Retina (tissue), 1 donor: ENCODE measurements at places on chromosomes 12 and 14.
A peak's percentile ranks its signal among the peaks of the same experiment; 100 is the strongest.

DNA sequence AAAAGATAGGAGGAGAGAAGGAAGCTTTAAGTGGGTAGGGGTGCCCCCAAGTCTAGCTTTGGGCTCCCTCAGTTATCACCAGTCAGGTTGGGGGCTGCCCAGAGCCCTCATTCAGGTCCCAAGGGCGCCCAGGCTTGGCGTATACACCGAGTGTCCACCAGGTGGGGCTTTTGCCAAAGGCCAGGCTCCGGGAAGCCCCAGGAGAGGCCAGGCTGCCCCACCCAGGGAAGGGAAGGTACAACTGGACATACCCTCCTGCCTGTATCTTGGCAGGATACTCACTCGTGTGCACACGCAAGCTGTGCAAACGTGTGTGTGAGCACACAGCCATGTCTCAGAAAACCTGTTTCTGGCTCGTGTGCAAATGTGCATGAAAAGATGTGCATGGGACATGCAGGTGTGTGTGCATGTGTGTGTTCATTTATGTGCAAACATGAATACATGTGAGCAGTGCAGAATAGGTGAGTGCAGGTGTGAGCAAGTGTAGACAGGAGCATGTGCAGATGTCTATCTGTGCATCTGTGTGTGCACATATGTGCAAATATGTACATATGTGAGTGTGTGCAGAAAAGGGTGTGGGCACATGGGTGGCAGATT, 103.9 kb upstream of the MYL2 start:
- peak; percentile 82 for DNase-seq

GRCh38 chr12:108214486-108214885, 85.4 kb downstream of the WSCD2 start:
- DNase-seq, result no peak

GRCh38 chr12:6225630-6226001, 25.4 kb downstream of the CD9 start:
- DNase-seq, result no peak

DNA sequence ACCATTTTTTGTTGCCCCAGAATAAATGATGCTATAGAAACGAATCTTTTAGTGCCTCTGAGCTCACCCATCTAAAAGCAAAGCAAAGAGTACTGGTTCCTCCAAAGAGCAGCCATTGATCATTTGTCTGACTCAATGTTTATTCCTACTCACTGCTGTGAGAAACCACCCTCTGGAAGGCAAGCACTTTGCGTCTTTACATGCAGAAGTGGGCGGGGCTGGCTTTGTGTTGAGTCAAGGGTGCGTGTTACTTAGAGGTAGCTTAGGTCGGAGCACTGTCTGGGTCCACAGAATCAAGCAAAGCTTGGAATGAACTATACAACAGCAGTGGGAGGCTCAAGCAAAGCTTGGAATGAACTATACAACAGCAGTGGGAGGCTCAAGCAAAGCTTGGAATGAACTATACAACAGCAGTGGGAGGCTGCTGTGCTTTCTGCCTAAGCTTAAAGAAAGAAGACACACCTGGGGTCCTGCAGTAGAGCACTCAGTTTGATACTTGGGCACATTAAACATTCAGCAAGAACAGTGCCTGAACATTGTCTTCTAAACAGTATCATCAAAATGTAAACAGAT, 77.2 kb upstream of the PRICKLE1 start:
- no peak for DNase-seq

GRCh38 chr12:112932485-112933128, 5.7 kb upstream of the OAS3 start:
- DNase-seq, result no peak

GRCh38 chr14:72704502-72704901, 189.4 kb downstream of the DPF3 start:
- no peak for DNase-seq

DNA sequence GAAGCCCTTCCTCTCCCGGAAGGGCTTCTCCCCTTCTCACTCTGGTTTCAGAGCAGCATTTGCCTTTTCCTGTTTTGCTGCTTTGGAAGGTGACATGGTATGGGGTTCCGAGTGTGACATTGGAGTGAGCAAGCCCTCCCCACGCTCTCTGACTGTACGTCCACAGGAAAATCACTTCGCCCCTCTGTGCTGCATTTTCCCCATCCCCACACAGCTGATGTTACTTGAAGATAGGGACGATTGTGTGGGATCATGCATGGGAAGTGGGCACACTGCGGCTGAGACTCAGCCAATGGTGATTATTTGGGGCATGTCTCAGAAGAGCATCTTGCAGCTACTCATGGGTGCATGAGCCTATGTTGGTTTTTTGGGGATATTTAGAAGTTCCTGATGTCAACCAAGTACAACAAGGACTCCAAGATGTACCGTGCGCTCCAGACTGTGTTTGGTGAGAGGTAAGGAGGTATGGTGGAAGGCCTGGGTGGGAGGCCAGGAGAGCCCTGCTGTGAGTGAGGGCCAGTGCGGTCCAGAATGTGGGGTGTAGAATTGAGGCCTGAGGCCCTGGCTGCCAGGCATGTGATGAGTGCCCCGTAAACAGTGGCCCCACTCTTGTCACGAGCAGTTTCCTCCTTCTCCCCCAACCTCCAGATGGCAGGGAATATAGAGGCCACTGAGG, 15.1 kb downstream of the CYP46A1 start:
- no peak for DNase-seq

DNA sequence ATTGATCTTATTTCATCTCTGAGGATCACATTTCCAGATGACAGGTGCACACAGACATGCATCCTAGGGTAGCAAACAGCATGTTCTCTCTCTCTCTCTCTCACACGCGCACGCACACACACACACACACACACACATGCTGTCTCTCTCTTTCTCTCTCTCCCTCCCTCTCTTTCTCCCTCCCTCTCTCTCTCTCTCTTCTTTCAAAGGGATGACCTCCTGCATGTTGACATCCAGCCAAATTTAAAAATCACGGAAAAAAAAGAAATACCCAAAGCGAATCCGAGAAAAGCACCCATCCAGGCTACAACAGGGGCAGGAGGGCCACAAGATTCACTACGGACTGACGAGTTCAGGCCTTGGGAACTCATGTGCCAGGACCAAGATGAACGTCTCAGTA, 2.3 kb downstream of the KSR2 start:
- DNase-seq, result peak; percentile 10

- peak; percentile 35 for DNase-seq
These were observed 81.5 kb downstream of the DPF3 start for GRCh38 chr14:72812292-72812851.

- no peak for DNase-seq
These were observed 99.0 kb upstream of the EVL start for GRCh38 chr14:99966037-99966835.

GRCh38 chr12:121628536-121628935, 2.2 kb downstream of the ORAI1 start:
- no peak for DNase-seq

DNA sequence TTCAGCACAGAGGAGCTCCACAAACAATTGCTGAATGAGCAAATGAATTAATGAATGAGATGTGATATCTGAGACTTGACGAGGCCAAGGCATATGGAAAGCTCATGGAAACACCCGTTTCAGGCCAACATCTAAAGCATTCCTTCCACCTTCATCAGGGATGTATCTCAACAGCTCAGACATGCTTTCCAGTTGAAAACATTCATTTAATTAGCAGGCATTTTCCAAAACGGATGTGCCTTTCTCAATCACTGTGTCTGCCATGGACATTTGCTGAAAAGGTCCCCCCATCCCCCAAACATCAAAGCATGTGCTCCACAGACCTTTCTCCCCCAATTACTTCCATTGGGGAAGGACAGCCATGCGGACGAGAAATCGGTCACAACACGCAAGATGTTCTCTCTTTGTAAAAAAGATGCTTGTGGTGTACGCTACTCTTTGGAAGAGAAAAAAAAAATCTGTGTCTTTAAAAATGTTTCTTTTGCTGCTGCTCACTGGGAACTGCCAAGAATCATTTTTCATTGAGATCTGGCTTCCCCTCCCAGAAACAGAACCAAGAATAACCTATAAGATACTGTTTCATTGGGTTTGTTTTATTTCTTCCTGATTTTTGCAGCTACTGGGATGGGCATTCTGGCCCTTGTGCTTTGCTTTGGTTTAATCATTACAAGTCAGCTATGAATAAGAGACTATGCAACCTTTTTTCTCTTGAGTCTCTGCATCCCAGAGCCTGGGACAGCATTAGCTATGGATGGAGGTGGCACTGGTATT, 528.2 kb downstream of the MED13L start:
- DNase-seq, result no peak

GRCh38 chr14:96660123-96660522, 137.1 kb upstream of the VRK1 start:
- DNase-seq, result no peak

DNA sequence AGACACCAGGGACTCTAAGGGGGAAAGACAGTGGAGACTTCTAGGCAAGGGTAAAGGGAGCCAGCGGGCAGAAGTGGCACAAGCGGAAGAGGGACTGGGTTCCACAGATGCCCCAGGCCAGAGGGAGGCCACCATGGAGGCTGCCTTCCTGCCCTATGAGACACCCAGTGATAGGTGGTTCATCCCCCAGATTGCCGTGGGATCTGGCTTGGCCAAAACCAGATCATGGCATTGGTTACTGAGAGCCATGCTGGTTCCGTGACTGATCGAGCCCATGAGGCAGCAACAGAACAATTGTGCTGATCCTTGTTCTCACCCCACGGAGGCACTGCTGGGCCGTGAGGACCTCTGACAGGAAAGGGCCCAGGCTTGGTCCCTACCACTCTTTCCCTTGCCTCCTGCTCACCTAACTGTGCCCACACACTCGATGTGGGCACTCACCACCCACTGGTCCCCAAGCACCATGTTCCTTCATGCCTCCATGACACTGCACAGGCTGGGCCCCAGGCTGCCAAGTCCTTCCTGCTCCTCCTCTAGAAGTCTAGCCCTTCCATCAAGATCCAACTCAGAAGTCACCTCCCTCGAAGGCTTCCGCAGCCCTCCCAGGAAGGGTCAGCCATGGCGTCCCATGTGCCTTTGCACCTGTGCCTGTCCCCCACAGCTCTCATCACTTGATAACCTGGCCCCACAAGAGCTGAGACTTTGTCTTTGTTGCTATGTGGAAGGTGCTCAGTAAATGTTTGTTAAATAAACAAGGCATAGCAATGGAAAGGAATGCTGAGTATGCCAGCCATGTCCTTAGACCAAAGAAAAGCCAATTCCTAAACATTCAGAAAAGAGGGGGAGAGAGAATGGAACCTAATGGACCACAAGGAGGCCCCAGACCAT, 7.3 kb downstream of the KRT79 start:
- DNase-seq, result no peak

GRCh38 chr14:76876076-76876475, 49.9 kb downstream of the LRRC74A start:
- peak; percentile 79 for DNase-seq

GRCh38 chr12:105487963-105488362, 157.5 kb downstream of the C12orf75 start:
- DNase-seq, result no peak

- DNase-seq, result no peak
These were observed 272.5 kb downstream of the ALG10 start for GRCh38 chr12:34294671-34295365.

DNA sequence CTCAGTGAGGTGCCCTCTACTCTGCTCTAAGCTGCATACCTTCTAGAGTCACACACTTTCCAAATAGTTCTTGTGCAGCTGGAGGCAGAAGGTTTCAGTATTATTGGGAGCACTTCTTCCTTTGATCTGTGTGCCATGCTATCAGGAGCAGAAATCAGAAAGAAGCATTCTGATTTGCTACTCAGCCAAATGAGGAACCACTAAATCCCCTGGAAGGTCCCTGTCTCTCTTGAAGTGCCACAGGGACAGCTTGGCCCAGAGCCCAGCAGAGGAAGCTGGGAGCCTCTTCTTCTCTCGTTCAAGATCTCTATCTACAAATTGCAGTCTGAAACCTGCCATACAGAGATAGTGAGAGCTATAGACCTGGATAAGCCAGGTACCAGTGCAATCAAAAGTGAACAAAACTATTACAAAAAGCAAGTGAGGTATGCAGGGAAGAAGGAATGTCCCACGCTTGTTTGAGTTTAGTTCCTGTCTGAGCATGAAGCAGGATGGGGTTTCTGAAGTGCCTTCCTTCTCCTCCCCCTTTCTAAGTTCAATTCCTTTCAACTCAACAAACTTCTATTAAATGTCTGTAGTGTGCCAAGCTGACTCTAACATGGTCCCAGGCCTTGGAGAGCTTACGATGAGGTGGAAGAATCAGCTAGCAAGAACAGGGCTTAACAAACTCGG, 100.9 kb upstream of the PARP11 start:
- DNase-seq, result no peak

DNA sequence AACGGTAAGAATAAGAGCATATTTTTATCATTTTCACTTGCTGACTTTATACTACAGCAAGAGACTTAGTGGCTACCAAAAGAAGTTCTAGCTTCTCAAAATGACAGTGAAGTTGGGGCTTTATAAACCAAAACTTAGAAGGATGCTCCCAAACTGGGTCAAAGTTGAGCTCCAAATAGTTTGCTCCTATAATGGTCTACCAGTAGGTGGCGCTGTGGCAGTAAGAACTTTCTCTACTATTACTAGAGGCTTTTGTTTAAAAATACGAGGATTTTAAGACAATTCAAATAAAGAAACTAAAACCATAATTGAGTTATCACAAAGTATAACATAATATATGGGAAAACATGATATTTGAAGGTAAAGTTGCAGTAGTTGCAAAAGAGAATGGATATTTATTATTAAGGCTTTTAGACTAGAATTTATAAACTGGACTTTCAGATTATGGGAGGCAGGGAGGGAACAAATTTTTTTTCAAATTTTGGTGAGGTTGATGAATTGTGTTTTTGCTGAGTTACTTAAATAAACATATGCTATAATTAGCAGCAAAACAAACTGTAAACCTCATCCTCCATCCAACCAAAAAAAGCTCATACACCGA, 75.0 kb downstream of the TGFB3 start:
- peak; percentile 38 for DNase-seq

- DNase-seq, result no peak
These were observed 96.8 kb downstream of the RPS29 start for GRCh38 chr14:49489341-49489740.

GRCh38 chr12:94839347-94839746, 164.2 kb downstream of the NDUFA12 start:
- no peak for DNase-seq

- DNase-seq, result peak; percentile 66
These were observed 35.4 kb upstream of the LTA4H start for GRCh38 chr12:96070670-96071279.
